ENCODE measurements at places on chromosomes 1 and 21.

- DNase-seq = peak; percentile 89
These were observed at the start of gene IARS2 for GRCh38 chr1:220094016-220094911. Gene IARS2, plus strand, starts transcription at chr1:220094132. Its CDS starts 85 bp downstream, at chr1:220094217.

DNA sequence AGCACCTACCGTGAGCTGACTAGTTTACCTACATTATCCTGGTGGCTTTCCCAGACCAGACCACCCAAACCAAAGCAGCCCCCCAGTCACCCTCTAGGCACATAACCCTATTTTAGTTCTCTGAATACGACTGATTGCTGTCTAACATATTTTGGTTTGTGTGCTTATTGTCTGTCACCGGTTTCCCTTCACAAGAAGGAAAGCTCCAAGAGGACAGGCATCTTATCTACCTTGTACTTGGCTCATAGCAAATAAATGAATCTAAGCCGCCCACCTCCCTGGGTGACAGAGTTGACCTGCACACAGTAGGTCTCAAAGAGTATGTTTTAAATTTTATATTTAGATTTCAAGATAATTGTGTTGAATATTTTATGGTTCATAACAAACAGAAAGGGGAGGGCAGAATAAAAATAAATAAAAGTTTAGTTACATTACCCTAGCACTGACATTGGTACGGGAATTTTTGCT is 904 bp upstream of the PRDX6 start:
- peak; percentile 48 for DNase-seq

DNA sequence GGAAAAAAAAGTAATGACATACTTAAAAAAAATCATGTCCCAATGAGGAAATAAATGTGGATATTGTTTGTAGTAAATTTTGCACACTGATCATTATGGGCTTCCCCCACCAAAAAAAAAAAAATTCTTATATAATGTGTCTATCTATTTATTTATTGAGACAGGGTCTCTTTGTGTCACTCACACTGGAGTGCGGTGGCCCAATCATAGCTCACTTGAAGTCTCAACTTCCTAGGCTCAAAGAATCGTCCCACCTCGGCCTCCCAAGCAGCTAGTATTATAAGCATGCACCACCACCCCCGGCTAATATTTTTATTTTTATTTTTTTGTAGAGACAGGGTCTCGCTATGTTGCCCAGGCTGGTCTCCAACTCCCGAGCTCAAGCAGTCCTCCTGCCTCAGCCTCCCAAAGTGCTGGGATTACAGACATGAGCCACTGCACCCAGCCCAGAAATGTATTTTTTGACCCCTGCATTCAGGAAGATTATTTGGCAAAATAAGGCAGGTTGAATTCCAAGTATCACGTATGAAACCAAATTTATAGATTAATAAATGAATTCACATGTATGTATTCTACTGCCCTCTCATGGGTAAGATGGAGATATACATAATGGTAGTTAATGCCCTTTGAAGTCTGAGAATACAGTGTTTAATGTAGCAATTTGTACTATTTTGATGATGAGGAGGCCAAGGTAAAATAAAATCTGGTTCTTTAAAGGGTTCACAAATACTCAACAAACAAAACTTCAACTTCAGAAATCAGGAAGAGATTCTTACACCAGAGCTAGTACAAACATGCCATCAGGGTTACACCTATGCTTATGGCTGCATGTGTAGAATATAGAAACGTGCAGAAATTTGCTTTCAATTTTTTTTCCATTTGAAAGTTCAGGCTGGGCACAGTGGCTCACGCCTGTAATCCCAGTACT is 1.4 kb upstream of the DENND2C start:
- no peak for DNase-seq

DNA sequence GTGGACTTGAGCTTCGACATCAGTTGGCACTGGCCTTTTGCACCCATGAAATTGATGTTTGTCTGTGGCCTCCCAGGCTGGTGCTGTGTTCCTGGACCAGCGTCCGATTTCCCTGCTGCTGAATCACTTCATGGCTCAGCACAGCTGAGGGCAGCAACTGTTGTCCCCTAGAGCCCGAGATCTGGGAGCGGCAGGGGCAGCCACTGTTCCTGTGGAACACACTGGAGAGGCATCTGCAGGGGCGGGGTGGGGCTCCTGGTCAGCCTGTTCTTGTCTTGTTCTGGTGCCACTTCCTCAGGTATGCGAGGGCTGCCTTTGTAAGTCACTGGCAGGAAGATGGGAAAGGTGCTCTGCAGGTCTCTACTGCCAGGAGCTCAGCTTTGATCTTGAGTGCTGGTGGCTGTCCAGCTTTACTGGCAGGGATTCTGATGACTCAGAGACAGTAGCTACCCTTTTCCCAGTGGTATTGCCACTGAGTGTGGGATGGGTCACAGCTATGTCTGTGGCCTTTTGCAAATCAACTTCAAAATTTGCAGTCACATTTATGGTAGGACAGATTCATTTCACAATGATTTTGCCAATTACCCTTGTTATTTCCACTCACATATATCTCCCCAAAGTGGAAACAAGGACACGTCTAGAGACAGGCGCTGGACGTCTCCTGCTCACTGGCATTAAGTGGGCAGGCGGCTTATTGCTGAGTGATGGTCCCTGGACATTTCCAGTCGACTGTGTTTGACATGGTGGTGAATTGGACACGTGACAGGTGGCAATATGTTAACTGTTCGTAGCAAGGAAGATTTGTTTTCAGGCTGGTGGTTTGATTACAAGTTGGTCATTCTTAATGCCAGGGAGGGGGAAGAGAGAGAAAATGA is 15.3 kb downstream of the AGPAT3 start:
- DNase-seq = no peak

DNA sequence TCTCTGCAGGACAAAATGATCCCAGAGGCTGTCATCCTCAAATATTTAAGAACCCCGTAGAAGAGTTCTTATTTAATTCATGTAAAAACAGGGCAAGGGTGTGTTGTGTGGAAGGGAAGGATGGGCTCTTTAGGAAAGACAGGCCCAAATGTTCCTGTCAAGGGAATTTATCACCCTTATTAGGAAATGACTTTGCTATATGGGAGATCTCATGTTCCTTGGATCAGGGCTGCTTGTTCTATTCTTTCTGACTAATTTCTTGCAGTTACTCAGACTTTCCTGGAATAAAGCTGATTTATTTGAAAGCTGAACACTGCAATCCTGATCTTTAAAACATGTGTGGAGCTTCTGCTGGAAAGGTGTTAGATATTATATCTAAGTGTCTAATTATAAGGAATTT is 72.8 kb downstream of the SELENOF start:
- DNase-seq = no peak

GRCh38 chr21:36125512-36126207 is 9.2 kb upstream of the CBR3 start:
- DNase-seq = no peak

DNA sequence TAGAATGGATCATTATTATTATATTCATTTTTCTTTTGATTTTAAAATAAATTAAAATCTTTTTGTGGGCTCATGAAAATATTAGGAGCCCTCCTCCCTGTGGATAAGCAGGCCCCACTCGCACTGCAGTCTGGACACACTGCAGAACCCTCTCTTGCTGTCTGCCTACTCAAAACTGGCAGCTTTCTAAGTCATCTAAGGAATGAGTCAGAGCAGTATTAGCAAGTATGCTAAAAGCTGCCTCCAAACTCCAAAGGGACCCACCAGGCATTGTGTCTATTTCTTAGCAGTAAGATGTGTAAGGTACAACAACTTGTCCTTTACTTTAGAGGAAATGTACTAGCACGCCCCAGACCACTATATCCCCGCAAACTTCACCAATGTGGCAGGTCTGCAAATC is 108.8 kb downstream of the SYF2 start:
- DNase-seq = no peak

GRCh38 chr1:234093741-234094140 is 189.3 kb downstream of the SLC35F3 start:
- DNase-seq = no peak

GRCh38 chr1:10939654-10940450 is 72.6 kb upstream of the TARDBP start:
- DNase-seq = no peak

DNA sequence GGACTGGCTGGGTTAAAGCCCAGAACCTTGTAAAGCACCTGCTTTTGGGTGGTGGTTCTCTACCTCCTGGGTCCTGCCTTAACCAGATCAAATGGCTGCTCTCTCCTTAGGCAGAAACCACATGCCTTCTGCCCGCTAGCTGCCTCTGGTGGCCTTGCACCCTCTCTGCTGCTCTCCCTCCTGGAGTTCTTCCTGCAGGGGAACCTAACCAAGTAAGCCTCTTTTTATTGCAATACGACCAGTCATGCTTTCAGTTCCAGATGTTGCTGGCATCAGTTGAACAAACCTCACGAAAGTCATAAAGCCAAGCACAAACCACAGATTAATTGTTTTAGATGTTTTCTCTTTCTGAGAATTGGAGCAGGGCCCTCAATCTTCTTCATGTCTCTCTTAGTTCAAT is 118.9 kb downstream of the GDAP2 start:
- no peak for DNase-seq

DNA sequence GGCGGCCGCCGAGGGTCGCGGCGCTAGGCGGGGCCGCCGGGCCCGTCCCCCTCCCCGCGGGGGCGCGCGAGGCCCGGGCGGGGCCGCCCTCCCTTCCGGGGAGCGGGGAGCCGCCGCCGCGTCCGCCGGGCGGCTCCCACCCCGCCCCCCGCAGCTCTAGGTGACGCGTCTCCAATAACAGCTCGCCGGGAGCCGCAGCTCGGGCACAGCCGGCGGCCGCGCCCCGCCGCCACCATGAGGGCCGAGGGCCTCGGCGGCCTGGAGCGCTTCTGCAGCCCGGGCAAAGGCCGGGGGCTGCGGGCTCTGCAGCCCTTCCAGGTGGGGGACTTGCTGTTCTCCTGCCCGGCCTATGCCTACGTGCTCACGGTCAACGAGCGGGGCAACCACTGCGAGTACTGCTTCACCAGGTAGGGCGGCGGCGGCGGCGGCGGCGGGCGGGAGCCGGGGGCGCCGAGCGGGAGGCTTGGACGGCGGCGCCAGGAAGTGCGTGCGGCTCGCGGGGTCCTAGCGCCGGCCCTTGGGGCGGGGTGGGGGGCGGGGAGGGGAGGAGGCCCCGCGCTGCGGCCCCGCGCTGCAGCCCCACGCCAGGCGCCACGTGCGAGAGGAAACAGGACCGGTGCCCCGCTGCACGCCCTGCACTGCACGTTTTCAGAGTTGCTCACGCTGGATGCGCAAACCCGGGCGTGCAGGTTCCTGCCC is at the start of gene SMYD2:
TSS of gene SMYD2 (plus strand) at position 139 of the 699 bp plus-strand sequence. CDS start at position 235, 96 bp downstream.
- peak; percentile 83 for DNase-seq
